ENCODE measurements at places on chromosomes 13 and 19. TPM values are rescaled to one million over a fixed set of nuclear protein-coding genes. Genes with fewer than 3 reads are reported as not detected.

The FCHO1 gene
- 18.7 TPM for total RNA-seq

The PGPEP1 gene
- 2.2 TPM for total RNA-seq

The ZNF578 gene
- total RNA-seq, result not detected

The ACER1 gene
- not detected for total RNA-seq

The AMH gene
- total RNA-seq, result 16.0 TPM
